ENCODE measurements at places on chromosomes 16 and 17. TPM values are rescaled to one million over a fixed set of nuclear protein-coding genes. Genes with fewer than 3 reads are reported as not detected.

The KCNAB3 gene
- 16.1 TPM for total RNA-seq

The SOX9 gene
- total RNA-seq = not detected

The LRRC36 gene
- total RNA-seq = not detected

The MYH11 gene
- not detected for total RNA-seq

The MATCAP1 gene
- total RNA-seq = 7.5 TPM

The CASKIN1 gene
- total RNA-seq = 0.13 TPM

The GP1BA gene
- not detected for total RNA-seq

The CTCF gene
- total RNA-seq = 67.5 TPM

The CLEC18A gene
- total RNA-seq = 1.3 TPM

The KRT39 gene
- not detected for total RNA-seq

The ZNF19 gene
- 15.0 TPM for total RNA-seq

The SLX4 gene
- 8.6 TPM for total RNA-seq

The CCL3 gene
- total RNA-seq = 2.6 TPM

The ABCC6 gene
- not detected for total RNA-seq

The ADCY7 gene
- 133 TPM for total RNA-seq

The TAT gene
- not detected for total RNA-seq

The ARHGDIG gene
- total RNA-seq = 0.68 TPM

The CA10 gene
- total RNA-seq = not detected

The CD300E gene
- total RNA-seq = not detected

The CCDC154 gene
- total RNA-seq = 14.0 TPM

The MT3 gene
- total RNA-seq = 3.1 TPM

The CCL5 gene
- 84.3 TPM for total RNA-seq

The NEUROD2 gene
- not detected for total RNA-seq

The GPR139 gene
- total RNA-seq = not detected

The ODF4 gene
- total RNA-seq = not detected

The ABCA3 gene
- total RNA-seq = 7.8 TPM

The OTOP3 gene
- total RNA-seq = not detected

The SLC16A5 gene
- total RNA-seq = 14.2 TPM

The KCTD13 gene
- total RNA-seq = 75.9 TPM

The NACA2 gene
- not detected for total RNA-seq

The KRTAP2-3 gene
- not detected for total RNA-seq

The LCAT gene
- 14.1 TPM for total RNA-seq

The MYH1 gene
- total RNA-seq = not detected

The FOXC2 gene
- not detected for total RNA-seq

The SDR42E2 gene
- 0.55 TPM for total RNA-seq

The TNK1 gene
- 23.1 TPM for total RNA-seq

The ABR gene
- total RNA-seq = 120 TPM

The CIBAR2 gene
- total RNA-seq = not detected

All from naive thymus-derived CD8-positive, alpha-beta T cell (primary cell).